NK-92 treated with Interleukin-12 subunit alpha and Interleukin-12 subunit beta, amount 100 ng/mL, for 24 hours (cell line): ENCODE measurements at places on chromosomes 16 and 17.

DNA sequence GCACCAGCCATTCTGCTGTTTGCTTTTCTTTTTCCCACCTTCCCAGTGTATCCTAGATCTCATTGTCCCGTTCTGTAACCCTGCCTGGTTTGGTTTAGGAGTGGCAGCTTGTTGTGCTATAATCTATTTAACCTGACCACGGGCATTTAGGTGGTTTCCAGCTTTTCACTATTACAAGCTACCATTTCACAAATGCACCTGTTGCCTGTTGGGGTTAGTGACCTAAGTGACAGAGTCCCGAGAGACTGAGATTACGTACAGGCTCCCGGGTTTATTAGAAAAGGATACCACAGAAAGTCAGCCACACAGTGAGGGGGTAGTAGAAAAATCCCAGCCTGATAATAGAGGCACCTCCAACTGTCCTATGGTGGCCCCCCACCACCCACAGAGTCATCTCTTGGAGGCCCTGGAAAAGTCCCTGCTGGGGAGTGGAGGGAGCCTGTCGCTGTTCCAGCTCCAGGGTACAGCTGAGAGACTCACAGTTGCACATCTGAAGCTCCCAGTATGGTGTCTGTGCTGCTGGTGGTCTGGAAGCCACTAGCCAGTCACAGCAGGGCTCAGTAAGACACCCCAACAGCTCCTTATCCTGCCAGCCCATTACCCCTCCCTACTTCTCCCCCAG lies 21.2 kb downstream of the CLEC16A start:
- no peak for DNase-seq

DNA sequence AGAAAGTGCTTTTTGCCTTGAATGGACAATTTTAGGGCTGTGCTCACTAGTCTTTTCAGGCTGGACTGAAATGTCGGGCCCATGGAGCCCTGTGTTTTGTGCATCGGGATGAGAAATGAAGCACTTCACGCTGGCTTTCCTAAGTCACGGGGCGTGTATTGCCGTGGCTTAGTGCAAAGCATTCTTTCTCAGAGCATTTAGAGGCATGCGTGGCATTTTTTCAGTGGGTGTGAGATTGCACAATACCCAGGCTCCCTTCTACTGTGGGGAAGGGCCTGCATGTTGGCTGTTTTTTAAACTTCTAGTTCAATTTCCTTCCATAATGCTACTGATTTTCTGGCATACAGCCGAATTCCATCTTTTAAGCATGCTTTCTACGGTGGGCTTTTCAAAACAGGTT lies 12.6 kb upstream of the POLR3E start:
- no peak for DNase-seq

DNA sequence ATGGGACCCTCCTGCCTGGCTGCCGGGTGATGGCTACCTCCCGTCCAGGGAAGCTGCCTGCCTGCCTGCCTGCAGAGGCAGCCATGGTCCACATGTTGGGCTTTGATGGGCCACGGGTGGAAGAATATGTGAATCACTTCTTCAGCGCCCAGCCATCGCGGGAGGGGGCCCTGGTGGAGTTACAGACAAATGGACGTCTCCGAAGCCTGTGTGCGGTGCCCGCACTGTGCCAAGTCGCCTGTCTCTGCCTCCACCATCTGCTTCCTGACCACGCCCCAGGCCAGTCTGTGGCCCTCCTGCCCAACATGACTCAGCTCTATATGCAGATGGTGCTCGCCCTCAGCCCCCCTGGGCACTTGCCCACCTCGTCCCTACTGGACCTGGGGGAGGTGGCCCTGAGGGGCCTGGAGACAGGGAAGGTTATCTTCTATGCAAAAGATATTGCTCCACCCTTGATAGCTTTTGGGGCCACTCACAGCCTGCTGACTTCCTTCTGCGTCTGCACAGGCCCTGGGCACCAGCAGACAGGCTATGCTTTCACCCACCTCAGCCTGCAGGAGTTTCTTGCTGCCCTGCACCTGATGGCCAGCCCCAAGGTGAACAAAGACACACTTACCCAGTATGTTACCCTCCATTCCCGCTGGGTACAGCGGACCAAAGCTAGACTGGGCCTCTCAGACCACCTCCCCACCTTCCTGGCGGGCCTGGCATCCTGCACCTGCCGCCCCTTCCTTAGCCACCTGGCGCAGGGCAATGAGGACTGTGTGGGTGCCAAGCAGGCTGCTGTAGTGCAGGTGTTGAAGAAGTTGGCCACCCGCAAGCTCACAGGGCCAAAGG lies 36.8 kb downstream of the NLRC5 start:
- no peak for DNase-seq

DNA sequence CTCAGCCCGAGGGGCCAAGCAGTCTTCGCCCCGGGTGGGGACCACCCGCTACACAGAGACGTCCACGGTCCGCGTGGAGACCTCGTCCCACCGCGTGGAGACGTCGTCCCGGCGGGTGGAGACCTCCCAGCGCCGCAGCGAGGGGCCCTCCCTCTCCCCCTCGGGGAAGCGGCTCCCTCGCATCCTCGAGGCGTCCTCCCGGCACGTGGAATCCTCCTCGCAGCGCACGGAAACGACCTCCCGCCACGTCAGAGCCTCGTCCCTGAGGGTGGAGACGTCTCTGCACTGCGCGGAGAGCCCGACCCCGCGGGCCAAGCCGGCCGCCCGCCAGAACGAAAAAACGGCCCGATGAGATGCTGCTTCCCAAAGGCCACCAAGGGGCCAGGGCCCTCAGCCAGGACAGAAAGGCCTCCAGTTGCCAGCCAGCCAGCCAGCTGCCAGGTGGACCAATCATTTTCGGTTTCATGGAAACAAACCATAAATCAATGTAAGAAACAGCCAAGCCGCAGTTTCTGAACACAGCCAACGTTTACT lies 424 bp downstream of the C17orf100 start:
- no peak for DNase-seq

DNA sequence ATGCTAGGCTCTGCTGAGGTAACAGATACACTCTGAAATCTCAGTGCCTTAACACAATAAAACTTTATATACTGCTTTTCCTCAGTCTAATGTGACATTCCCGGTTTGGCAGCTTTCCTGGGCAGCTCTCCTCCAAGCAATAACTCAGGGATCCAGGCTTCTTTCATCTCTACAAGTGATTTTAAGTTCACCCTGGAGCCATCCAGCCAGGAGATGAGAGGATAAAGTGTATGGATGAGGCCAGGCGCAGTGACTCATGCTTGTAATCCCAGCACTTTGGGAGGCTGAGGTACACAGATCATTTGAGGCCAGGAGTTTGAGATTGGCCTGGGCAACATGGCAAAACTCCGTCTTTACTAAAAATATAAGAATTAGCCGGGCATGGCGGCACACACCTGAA lies 147.2 kb downstream of the UTP18 start:
- DNase-seq, result no peak

DNA sequence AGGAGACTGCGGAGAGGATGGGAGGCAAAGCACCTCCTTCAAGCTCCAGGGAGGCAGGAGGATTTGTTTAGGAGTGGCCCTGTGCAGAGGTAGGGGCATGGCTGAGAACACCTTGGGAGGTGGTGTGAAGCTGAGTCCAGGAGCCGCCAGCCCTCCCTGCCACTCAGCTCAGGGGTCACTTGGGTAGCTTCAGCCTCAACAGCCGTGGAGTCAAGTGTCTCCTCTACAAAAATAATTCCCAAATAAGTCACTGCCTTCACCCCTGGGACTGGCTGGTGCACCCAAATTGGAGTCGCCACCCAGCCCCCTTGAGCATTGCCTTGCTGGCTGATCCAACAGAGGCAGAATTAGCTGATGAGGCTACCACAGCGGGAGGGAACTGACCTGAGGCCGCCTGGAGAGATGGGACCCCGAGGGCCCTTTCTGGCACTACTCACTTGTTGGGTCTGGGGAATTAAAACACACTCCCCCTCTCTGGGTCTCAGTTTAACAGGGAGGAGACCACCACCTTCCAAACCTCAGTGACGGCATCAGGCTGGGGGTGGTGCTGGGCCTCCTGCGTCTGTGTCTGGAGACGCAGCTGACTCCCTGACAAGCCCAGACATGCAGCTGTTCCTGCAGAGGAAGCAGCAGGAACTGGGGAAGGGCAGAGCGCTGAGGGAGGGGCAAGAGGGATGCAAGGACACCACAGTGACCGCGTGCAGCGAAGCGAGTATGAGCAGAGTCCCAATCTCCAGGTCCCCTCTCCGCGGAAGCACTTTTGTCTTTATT lies 87.9 kb upstream of the TOB1 start:
- DNase-seq, result no peak

DNA sequence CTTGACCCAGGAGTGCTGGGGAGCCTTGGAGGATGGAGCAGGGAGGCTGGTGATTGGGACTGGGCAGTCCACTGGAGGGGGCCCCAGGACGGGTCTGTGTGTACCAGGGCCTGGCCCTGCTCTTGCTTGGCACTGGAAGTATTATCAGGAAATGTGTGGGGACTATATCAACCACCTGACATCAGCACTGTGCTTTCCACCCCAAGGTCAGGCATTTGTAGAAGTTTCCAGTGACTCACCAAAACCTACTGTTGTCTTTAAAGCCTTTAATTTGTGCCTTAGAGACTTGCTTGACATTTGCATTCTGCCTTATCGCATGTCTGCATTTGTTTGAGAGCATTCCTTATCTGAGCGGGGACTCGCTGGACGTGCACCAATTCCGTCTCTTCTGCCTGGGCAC lies 323.1 kb downstream of the FOXL1 start:
- no peak for DNase-seq

DNA sequence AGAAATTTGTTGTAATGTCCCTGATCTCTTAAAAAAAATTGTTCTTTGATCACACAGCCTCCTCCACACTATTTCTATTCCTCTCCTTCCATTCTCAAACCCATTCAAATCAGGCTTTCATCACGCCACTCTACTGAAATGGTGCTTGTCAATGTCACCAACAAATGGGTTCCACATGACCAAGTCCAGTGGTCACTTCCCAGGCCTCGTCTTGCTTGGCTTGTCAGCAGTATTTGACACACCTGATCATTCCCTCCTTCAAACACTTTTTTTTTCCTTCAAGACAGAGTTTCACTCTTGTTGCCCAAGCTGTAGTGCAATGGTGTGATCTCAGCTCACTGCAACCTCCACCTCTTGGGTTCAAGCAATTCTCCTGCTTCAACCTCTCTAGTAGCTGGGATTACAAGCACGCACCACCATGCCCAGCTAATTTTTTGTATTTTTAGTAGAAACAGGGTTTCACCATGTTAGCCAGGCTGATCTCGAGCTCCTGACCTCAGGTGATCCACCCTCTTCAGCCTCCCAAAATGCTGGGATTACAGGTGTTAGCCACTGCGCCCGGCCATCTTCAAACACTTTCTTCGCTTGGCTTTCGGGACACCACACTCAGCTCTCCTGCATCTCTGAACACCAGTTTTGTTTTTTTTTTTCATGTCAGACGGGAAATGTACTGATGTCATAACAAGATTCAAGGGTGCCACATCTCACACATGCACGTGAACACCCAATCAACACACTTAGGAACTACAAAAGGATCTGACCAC lies 18.3 kb downstream of the NQO1 start:
- no peak for DNase-seq

GRCh38 chr17:75307957-75308731 lies 18.9 kb upstream of the SLC25A19 start:
- no peak for DNase-seq

GRCh38 chr17:69608141-69608540 lies 193.6 kb downstream of the MAP2K6 start:
- DNase-seq, result no peak

GRCh38 chr16:80079072-80079471 lies 461.7 kb upstream of the DYNLRB2 start:
- no peak for DNase-seq

DNA sequence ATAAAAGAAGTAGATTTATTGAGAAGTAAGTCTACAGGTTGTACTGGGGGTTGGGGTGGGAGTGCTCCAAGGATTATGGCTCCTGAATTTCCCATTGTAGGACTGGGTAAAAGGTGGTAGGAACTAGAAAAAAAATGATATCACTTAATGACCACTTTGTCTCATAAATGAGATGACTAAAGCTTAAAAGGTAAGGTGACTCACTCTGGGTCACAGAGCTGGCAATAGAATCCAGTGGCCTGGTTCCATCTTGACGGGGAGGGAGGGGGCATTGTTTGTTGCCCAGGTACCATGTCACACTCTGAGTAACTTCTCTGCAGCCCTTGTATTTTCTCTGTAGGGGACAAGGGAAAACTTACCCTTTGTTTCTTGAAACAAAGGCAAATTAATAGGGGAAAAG lies 126.1 kb downstream of the PITPNC1 start:
- DNase-seq, result no peak

DNA sequence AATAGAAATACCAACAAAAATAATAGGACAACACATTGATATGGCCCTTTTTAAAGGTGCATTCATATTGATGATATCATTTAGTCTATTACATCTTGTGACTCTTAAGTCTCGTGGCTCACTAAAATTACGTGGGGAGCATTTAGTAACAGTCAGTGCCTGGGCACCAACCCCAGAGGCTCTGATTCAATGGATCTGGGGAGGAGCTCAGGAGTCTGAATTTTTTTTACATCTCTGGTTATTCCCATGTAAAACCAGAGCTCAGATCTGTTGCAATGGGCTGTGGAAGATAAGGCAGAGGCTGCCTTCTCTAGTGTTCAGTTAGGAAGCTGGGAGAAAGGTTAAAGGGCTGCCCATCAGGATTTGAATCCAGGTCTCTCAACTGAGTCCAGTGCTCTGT lies 549.9 kb upstream of the CDH5 start:
- no peak for DNase-seq

GRCh38 chr17:29757788-29758187 lies 135.1 kb upstream of the CORO6 start:
- no peak for DNase-seq

GRCh38 chr17:80660527-80661198 lies 116.0 kb downstream of the RPTOR start:
- no peak for DNase-seq

DNA sequence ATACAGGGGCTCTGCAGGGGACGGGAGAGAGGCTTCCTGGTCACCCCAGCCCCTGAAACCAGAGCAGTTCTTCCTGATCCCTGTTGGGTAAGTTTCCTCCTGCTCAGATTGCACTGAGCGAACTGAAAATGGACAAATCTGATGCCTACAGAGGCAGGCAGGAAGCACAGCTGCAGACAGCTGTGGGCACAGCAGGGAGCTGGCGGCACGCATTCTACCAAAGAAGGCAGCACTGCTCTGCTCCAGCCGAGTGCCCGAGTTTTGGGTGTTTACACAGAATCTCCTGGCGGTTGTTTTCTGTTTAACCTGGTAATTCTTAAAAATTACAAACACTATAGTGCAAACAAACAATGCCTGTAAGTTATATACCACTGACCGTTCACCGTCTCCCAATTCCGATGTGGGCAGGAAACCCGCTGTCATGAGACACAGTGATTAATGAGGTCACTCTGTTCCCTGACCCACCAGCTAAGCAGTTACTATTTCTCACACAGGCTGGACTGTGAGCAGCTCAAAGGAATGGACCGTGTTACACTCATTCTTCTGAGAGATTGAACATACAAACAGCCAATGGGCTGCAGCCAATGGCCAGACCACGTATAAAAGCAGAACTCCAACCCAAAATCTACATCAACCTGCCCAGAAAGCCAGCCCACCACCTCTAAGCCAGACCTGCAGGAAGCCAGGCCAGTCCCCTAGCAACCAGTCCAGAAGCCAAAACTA lies 25.5 kb downstream of the NSMCE1 start:
- DNase-seq, result no peak

- DNase-seq, result no peak
Observed at GRCh38 chr17:80337195-80337895, 76.7 kb downstream of the RNF213 start.
